ENCODE measurements at places on chromosomes 2 and 18.

DNA sequence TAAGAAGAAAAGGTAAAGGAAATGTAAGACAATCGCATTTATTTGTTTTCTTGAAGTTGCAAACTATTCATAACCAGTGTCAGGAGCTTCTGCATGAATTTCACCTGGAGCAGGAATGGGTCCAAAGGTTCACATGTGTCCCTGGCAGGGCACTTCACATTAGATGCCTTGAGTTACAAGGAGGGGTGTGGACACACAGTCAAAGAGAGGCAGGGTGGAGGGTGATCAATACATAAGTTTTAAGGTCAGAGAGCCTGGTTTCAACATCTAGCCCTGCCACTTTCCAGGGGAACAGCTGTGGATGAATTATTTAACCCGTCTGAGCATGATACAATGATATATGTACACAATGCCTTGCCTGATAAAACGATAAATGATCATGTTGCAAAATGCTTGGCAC, 321.4 kb downstream of the CYP26B1 start:
- DNase-seq = no peak

- DNase-seq = no peak
Observed at GRCh38 chr2:176793792-176794191, 418.8 kb upstream of the HNRNPA3 start.

DNA sequence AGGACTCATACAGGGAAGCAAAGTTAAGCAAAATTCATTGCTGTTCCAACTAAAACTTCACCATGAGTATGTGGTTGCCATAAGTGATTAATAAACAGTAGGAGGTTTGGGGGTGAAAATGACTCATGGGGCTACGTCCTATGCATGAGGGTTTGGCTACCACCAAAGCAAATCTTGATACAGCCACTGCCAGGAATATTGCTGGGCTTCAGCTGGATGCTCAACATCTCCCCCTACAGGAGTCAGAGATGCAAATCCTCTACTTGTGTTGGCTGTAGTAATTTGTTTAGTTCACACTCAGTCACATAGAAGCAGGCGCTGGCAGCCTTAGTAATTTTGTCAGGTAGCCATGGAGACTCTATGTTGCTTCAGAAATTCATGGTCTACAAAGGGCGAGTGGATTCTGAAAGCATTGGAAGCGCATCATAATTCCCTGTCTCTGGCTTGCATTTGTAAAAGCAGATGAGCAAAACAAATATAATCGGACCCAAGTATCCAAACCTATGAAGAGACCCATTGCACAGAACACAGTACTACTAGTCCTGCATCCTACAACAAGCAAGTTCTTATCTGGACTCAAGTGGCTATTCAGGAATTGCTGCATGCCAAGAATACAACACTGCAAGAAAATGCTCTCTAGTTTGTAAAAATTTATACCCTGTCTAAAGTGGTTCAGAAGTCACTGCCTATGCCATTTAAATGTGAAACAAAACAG, 76.0 kb downstream of the CD28 start:
- DNase-seq = peak; percentile 52

DNA sequence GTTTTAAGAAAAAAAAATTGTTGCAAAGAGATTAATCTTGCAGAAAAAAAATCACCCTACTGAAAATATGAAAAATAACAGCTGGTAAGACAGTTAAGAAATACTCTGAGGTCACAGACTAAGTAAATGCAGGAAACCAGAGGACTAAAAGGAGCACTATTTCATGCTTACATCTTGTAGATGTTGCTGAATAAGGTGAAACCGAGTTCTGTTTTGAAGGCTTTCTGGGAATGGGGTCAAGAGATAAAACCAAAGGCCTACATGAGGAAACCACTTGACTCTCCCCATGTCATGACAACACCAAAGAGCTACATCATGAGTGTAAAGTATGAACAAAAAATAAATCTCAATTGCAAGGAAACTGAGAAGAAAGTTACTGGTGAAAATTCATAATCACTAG, 197.6 kb downstream of the LRP1B start:
- no peak for DNase-seq

DNA sequence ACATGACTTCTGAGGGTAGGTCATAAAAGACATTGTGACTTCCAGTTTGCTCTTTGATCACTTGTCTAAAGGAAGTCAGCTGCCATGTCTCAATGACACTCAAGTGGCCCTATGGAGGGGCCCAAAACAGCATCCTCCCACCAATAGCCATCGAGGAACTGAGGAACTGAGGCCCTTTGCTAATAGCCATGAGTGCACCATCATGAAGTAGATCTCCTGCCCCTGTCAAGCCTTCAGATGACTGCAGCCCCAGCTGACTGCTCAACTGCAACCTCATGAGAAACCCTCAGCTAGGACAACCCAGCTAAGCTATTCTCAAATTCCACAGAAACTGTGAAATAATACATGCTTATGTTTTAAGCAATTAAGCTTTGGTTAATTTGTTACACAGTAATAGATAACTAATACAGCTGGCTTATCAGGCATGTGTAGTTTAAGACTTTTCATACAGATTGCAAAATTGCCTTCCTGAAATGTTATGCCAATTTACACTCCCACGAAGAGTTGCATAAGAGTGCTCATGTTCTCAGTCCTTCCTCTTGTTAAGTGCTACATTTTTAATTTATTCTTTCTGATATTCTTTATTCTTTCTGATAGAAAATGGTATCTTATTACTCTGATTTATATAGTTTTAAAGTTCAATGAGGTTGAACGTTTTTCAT, 105.6 kb upstream of the NDUFV2 start:
- no peak for DNase-seq

GRCh38 chr2:239169311-239170048, 231.3 kb downstream of the HDAC4 start:
- no peak for DNase-seq

DNA sequence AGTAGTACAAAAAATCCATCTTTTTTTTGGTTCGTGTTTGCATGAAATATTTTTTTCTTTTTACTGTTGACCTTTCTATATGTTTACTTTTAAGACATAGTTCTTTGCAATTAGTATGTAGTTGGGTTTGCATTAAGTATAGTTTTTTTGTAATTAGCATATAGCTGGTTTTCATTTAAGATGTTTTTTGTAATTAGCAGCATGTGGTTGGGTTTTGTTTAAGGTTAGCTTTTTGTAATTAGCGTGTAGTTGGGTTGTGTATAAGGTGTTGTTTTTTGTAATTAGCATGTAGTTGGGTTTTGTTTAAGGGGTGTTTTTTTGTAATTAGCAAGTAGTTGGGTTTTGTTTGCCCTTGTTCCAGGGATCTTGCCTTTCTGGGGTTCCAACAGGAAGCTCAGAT, 193.1 kb downstream of the LPIN1 start:
- DNase-seq = no peak

DNA sequence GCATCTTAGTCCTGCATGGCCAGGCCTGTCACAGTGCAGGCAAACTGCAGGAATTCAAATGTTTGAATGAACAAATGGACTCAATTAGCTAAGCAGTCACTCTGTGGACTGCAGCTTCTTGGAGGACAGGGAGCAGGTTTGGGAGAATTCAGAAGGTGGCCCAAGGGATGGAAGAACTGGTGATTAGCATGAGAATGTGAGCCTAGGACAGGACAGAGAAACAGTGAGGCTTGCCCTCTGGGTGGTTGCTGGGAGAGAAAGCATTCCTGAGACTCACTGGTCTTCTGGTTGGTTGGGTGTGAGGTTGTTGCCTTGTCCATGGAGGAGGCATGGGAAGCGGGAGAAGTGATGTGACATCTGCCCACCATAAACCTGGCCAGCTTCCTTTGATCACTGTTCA, 13.7 kb downstream of the IL1RL2 start:
- no peak for DNase-seq

- DNase-seq = no peak
Observed at GRCh38 chr2:150207979-150208378, 279.5 kb downstream of the RND3 start.

- DNase-seq = no peak
Observed at GRCh38 chr18:7038330-7038851, 79.2 kb downstream of the LAMA1 start.

GRCh38 chr2:1727101-1727771, 17.1 kb downstream of the PXDN start:
- no peak for DNase-seq

- no peak for DNase-seq
Observed at GRCh38 chr18:32284284-32284683, 94.4 kb downstream of the MEP1B start.

DNA sequence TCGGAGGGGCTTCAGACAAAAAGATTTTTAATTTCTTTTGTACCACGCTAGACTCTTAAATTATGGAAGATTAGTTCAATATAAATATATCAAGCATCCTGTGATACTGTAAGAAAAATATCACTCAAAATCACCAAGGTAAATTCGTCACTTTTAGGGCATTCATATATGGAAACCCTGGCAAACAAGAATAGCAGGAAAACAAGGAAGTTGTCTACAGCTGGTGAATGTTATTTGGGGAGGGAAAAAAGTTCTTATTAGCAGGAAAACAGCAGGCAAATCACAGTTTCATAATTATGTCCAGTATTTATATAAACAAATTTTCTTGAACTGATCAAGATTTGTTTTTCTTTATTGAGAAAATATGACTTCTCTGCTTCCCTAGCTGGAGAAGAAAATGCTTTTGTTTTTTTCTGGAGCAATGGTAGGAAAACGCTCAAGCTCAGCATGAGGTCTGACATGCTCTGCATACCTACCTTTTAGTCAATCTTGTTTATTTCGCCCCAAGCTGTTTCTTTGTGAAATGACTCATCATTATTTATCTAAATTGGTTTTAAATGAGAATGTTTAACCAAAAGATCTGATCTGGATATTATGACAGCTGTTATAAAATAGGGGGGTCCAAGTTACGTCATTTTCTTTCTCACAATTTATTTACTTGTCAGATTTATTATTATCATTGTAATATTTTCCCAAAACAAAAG, 14.7 kb downstream of the LINC00305 start:
- DNase-seq = no peak

DNA sequence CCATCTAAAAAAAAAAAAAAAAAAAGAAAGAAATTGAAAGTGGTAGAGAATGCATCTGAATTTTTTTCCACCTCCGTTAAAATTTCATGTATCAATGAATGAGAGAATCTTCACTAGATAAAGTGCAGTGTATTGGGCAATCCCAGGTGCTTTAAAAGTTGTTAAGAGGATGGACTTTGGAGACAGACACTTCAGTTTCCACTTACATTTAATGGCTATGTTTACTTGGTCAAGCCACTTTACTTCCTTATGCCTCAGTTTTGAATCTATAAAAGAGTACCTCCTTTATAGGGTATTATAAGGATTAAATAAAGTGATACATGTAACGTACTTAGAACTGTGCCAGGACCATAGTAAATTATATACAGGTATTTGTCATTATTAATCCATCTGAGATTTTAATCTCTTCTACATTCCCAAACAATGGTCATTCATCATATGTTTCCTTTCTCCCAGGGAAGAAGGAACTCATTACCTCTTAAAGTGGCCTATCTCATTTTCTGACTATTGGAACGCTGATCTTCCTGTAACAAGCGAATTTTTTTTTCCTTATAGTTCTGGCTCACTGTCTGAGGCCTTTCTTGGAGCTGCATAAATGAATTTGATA, 29.1 kb upstream of the TANK start:
- no peak for DNase-seq

GRCh38 chr2:174877751-174878150, 113.5 kb upstream of the CHRNA1 start:
- DNase-seq = no peak

DNA sequence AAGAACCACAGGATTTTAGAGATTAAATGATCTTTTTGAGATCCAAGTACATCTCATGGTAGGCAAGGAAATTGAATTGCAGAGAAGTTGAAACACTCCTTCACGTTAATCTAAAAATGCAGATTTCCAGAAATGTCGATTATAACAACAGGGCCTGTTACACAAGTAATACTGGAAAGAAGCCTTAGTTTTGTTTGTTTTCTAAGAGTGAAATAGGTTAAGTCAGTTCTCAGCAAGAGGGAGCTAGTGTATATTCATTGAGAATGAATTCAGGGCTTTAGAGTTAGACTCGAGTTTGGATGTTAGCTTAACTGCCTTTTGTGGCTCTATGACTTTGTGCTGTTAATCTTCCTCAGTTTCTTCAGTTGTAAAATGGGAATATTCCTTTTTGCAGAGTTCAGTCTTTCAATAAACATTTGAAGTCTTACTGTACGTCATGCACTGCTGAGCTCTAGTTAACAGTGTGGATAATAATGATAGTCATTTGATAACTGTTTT, 926 bp downstream of the NDUFV2 start:
- no peak for DNase-seq

DNA sequence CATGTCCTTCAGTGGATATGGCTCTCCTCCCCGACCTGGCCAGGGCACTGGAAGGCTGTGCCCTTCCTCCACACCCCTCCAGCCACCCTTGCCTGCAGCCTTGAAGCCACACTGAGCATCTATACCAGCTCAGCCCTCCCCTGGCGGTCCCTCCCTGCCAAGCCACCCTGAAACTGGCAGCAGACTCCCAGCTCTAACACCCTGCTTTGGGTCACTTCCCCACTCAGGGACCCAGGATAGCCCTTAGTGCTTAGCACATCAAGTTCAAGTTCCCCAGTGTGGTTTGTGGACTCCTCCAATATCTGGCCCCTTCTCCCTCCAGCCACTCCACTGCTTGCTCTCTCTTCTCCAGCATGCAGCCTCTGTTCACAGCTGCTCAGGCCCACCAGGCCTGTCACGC, 89.4 kb downstream of the TNS1 start:
- no peak for DNase-seq

All from activated CD4-positive, alpha-beta T cell treated with anti-CD3 and anti-CD28 coated beads for 1 hour (primary cell).